ENCODE measurements at places on chromosomes 6 and 20.

DNA sequence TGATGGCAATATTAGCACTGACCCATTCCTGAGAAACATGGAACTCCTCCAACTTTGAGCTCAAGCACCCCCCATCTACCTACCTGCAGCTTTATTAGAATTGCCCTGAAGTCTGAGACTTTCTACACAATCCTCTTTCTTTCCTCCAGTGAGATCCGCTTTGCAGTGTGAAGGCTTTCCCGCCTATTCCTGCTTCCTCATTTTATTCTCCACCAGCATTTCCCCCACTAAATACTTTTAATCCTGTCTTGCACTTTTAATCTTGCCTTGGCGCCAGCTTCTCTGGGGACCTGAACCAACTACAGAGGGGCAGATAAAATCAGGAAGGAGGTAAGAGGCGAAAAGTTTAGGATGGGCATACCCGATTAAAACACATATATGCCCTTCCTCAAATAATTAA is 178.1 kb upstream of the PRDM1 start:
- peak; percentile 55 for DNase-seq

GRCh38 chr20:24097506-24098245 is 109.1 kb upstream of the GGTLC1 start:
- DNase-seq: no peak

GRCh38 chr20:40938020-40938419 is 90.6 kb upstream of the TOP1 start:
- DNase-seq: peak; percentile 26

- peak; percentile 24 for DNase-seq
These were observed 43.1 kb downstream of the SLC17A5 start for GRCh38 chr6:73610444-73611275.

GRCh38 chr20:21529863-21530262 is 16.0 kb upstream of the NKX2-2 start:
- DNase-seq: peak; percentile 60

GRCh38 chr20:5900908-5901307 is 49.4 kb downstream of the TRMT6 start:
- DNase-seq: no peak

DNA sequence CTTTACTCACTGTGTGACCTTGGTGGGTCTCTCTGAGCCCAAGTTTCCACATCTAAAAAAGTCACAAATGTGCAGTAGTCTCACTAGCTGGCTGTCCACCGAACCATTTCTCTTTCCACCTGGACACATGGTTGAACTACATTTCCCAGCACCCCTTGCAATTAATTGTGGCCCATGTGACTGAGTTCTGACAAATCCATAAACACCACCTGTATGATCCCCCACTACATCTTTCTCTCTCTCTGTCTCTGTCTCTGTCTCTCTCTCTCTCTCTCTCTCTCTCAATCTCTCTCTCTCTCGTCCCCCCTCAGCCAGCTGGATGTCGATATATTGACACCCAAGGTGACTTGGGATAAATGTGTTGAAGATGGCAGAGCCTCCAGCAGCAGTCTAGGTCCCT is 42.8 kb downstream of the SNHG17 start:
- peak; percentile 68 for DNase-seq

DNA sequence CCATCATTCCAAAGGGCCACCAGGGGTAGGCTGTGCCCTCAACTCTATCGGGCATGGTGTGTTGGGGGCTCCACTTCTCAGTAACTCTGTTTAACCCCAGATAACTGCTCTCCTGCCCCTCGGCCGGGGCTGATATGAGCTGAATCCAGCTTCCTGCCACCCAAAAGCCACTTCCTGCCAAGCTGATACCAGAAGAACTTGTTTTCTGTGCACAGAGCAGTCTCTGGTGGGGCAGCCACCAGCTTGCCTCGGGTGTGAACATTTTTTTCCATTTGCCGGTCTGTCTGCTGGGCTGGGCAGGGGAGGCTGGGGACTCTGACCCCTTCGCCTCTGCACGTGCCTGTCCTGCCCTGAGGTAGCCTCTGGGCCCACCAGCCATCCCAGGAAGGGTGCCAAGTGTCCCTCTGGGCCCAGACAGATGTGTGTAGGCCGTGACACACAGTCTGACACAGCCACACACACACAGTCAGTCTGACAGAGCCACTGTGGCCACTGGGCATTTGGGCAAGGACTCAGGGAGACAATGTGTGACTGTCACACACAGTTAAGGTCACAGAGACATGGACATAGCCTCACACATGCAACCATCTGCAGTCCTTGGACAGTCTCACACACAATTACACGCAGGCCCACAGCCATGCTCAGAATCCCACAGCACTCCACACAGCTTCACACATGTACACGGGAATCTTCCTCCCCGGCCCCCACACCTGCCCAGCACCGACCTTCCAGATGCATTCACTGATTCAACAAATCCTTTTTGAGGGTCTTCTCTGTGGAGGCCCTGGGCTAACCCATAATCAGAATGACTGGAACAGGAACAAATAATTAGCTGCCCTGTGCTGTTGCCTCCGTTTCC is 45.1 kb downstream of the NOL4L start:
- DNase-seq: no peak

DNA sequence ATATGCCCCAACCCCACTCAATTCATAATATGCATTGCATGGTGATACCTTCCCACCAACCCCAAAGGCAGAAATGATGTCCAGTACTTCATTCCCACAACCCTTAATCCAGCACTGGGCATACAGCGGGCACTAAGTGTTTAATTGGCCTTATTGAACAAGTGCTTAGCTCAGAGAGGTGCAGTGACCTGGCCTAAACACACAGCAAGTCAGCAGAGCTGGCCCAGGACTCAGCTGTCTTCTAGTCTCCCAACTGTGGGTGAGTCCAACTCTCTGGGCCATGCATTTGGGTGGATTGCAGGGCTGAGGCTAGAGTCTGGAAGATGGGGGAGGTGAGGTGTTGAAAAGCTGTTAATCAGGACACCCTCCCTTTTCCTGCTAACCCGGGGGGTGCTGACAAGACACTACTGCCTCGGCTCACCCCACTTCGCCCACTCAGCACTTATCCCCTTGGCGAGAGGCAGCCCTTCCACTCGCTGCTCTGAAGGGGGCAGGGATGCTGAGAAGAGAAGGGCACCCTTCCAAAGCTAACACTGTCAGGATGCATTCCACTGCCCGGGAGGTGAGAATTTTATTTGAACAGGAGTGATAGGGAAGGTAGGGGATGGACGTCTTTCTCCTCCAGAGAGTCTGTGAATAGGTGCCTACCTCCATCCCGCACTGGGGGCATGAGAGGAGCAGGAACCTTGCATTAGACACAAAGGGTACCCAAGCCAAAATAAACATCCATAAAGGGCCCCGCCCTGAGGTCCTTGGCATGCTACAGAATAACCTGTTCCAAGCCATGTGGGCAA is 14.2 kb downstream of the KCNK5 start:
- DNase-seq: no peak

GRCh38 chr20:48910347-48910781 is 11.1 kb upstream of the ARFGEF2 start:
- no peak for DNase-seq

DNA sequence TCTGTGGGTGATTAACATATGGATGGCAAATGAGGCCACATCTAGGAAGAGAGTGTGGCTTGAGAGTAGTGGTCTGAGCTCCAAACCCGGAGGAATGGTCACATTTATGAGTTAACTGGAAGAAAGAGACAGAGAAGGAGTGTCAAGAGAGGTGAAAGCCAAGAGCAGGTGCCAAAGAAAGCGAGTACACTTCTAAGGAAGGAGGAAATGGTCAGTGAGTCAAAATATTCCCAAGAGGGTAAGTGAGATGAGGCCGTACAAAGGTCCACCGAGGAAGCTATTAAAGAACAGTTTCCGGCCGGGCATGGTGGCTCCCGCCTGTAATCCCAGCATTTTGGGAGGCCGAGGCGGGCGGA is 104.5 kb upstream of the RNF24 start:
- DNase-seq: no peak

- peak; percentile 21 for DNase-seq
These were observed at the start of gene PLAGL1 for GRCh38 chr6:144008120-144008811. TSS of gene PLAGL1 (minus strand) at chr6:144008259. CDS start at chr6:143948136, 60,123 bp downstream.
